Stimulated activated CD8-positive, alpha-beta memory T cell treated with anti-CD3 and anti-CD28 coated beads, Interleukin-7, amount 100 ng/mL, for 1 hour (primary cell): ENCODE measurements at places on chromosomes 1 and 21.

- no peak for DNase-seq
Observed at GRCh38 chr1:19605967-19606366, 38.1 kb upstream of the NBL1 start.

GRCh38 chr1:225479341-225479740, 51.5 kb upstream of the LBR start:
- no peak for DNase-seq

DNA sequence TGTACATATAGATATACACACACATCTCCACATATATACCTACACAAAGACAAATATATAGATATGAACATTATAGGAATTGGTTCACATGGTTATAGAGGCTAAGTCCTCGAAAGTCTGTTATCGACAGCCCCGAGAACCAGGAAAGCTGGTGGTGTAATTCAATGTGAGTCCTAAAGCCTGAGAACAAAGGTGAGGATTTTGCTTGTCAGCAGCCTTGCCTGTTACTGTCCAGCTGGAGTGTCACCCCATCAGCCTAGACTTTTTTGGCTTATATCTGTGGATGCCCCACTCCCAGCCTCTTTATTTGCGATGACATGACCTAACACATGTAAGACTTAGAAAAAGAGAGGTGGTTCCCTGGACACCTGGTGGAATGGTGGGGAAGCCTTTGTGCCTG, 97.0 kb downstream of the GIPC2 start:
- no peak for DNase-seq

DNA sequence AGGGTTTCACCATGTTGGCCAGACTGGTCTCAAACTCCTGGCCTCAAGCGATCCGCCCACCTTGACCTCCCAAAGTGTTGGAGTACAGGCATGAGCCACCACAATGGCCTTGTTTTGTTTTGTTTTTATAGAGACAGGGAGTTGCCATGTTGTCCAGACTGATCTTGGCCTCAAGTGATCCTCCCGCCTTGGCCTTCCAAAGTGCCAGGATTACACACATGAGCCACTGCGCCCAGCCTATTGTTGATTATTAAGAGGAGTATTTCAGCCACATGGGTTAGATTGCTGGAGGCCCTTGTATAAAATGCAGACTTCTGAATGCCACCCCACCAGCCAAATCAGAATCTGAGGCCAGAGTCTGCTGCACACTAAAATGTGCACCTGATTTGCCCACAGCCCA, 57.2 kb upstream of the ANGPTL1 start:
- DNase-seq: no peak

DNA sequence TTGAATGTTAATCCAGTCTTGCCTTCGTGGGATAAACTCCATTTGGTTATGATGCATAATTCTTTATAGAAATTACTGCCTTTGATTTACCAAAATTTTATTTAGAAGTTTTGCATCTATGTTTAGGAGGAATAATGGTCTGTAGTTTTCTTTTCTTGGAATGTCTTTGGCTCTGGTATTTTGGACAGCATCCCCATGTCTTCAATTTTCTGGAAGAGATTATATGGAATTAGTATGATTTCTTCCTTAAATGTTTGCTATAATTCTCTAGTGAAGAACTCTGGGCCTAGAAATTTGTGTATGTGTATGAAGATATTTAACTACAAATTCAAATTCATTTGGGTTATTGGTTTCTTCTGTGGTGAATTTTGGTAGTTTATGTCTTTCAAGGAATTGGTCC, 92.7 kb downstream of the SNX7 start:
- DNase-seq: no peak
